A549 treated with ZK216348 at 1 μM for 4 hours (cell line): ENCODE measurements at places on chromosomes 7 and 10. TPM values are rescaled to one million over a fixed set of nuclear protein-coding genes. Genes with fewer than 3 reads are reported as not detected.

Gene ATRNL1
- 0.09 to 0.48 TPM (median 0.19 TPM) in 5 replicates for total RNA-seq

Gene AGFG2
- 19.0 to 38.1 TPM (median 30.3 TPM) in 5 replicates for total RNA-seq

Gene GGCT
- total RNA-seq, result 67.5 to 110 TPM (median 74.4 TPM) in 5 replicates

Gene MKX
- total RNA-seq, result not detected in 5 replicates

Gene AGBL3
- total RNA-seq, result 0.67 to 1.2 TPM (median 1.00 TPM) in 5 replicates

Gene LBX1
- total RNA-seq, result not detected in 5 replicates

Gene CLEC5A
- total RNA-seq, result not detected in 5 replicates

Gene HOXA10
- 7.3 to 8.9 TPM (median 7.7 TPM) in 5 replicates for total RNA-seq

Gene DENND2A
- 0.41 to 0.80 TPM (median 0.63 TPM) in 5 replicates for total RNA-seq

Gene GRM8
- total RNA-seq, result 0.13 TPM in 1 of 5 replicates, not detected in the others
